ENCODE measurements at places on chromosomes 11 and 22. TPM values are rescaled to one million over a fixed set of nuclear protein-coding genes. Genes with fewer than 3 reads are reported as not detected.

- no peak for DNase-seq
Measured at GRCh38 chr11:119447664-119448242, 24.8 kb upstream of the THY1 start.

DNA sequence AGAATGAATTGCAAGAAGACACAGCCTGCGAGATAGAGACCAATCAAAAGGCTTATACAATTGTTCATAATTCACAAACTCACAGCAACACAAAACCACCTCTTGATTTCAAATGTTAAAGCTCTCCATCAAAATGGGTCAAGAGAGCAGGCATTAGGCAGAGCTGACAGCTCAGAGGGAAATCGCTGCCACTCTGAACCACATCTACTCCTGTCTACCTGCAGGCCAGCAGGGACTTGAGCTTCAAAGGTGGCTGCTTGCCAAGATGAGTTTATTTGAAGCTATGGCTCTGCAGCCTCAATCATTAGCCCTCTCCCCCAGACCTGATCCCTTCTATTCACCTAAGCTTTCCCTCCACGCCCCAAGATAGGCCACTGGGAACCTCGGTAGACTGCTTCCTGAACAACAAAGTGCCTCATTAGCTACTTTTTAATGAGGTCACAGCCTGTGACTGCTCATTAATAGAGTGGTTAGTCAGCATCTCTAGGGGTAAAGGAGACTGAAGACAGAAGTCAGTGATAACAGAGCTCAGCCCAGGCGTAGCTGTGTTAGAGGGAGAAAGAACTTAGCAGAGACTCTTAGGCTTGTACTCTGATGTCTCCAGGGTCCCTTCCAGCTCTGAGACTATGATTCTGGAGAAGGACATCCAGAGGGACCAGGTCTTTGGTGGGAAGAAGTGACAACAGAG lies 21.2 kb upstream of the OR10A5 start:
- DNase-seq = no peak

Gene SEC14L6
- total RNA-seq = 3.3 TPM

DNA sequence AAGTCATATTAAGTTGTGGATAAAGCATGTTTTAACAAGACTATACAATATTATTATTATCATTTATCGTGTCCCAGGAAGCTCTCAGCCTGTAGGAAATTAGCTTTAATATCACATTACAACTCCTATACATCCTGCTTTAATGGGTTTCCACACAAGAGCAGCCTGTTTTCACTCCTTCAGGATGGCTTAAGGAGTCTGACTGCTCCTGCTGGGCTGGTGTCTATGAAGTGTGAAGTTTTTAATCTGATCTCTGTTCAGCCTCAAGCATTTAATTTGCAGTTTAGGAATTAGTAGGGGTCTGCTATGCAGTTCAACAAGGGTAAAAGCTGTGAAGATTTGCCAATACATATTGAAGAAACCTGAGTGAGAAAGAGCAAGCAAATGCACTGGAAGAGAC lies 653.4 kb upstream of the LRRC4C start:
- DNase-seq = no peak

Gene TNNI2
- total RNA-seq = not detected

DNA sequence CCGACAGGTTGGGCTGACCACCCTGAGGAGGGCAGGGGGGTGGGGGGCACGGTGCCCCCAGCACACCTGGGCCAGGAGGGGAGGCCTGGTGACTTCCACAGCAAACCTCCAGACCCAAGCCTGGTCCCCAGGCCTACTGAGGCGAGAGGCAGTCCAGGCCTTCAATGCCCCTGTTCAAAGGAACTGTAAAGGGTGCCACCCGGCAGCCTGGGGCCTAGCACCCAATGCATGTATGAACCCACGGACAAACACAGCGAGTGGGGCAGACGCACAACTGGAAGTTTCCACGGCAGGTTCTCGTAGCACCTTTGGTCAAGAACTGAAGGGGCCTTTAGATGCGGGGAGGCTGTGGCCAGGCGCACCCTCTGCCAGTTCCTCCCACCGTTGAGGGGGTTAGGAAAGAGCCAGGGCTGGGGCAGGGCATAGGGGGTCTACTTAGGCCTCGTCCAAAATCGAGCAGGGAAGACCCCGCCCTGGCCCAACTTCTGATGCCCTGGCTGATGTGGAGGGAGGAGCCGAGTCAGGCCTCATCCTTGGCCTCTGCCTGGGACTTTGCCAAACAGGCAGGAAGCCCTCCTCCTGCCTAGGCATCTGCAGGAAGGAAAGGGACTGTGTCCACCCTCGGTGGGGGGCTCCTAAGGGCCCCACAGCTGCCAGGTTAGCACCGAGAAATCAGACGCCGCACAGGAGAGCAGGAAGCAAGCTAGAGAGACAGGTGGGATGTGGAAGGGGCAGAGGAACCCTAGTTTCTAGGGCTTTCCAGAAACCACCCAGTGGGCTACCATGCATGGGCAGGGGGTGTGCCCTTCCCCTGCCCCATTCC lies 6.6 kb downstream of the CBX6 start:
- no peak for DNase-seq

Gene MUC2
- total RNA-seq = not detected
